ENCODE measurements at places on chromosomes 6 and 20. TPM values are rescaled to one million over a fixed set of nuclear protein-coding genes. Genes with fewer than 3 reads are reported as not detected.

DNA sequence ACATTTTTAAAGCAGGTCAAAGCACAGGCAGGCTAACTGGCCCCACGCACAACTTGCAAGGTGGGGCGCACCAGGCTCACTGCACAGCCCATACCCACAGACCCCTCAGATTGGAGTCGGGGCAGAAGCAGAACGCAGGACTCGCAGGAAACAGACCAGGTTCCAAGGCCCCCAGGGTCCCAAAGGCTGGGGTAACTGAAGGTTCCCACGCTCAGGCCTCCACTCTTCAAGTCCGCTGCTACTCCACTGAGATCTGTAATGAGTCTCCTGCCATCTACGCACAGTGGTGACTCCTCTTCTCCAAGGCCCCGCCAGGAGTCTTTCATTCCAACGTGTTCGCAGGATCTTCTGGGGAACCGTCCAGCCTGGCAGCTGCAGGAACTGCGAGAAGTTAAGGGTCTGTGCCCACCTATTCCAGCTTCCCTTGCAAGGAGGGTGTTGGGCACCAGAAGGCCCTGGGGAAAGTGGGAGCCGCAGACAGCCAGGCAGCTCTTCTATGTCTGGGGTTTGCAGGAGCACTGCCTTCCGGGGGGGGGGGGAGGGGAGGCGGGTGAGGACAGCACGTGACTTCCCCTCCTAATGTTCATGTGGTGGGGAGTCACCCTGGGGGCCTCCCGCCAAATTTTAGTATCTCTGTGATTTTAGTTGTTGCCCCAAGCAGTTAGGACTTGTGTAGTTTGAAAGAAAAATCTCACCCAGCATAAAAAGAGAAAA is 2.0 kb upstream of the TAF4 start:
- DNase-seq: no peak

DNA sequence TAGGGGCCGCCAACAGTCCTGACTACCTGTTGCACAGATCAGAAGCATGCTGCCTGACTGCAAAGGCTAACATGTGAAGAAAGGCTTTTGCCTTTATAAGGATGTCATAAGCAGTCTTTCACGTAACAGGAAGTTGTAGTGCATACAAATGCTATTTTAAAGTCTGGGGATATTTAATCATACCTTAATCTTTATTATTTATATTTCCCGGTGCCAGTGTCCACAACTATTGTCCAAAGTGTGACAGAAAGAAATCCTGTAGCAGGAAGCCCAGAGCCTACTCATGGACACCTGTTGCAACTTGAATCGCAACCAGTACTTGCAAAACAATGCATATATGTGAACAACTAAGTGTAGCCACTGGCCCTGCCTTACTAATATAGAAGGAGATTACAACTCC is 235.8 kb downstream of the ALDH8A1 start:
- no peak for DNase-seq

GRCh38 chr6:136471372-136471771 is 78.8 kb downstream of the MAP7 start:
- no peak for DNase-seq

DNA sequence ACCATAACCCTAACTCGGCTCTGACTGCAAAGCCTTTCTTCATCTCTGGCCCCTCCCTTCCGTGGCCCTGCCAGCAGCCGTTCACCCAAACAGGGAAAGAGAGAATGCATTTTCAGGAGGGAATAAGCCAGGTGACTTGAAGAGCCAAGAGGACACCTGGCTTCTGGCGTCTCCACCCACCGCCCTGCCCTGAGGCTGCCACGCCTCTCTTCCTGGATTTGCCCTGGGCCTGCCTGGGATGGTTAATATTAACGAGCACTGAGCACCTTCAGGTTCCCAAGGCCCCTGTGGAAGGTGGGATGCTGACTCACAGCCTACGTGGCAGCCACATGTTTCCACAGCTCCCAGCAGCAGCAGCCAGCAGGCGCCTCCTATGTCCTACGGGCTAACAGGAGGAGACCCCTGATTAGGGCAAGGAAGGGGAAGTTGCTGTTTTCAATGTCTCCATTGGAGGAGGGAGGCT is 138.0 kb upstream of the RREB1 start:
- no peak for DNase-seq

GRCh38 chr20:36744764-36745191 is 1.1 kb downstream of the NDRG3 start:
- no peak for DNase-seq

- no peak for DNase-seq
Measured at GRCh38 chr20:57231951-57232428, 34.5 kb downstream of the BMP7 start.

- no peak for DNase-seq
Measured at GRCh38 chr20:22795871-22796270, 211.5 kb upstream of the FOXA2 start.

DNA sequence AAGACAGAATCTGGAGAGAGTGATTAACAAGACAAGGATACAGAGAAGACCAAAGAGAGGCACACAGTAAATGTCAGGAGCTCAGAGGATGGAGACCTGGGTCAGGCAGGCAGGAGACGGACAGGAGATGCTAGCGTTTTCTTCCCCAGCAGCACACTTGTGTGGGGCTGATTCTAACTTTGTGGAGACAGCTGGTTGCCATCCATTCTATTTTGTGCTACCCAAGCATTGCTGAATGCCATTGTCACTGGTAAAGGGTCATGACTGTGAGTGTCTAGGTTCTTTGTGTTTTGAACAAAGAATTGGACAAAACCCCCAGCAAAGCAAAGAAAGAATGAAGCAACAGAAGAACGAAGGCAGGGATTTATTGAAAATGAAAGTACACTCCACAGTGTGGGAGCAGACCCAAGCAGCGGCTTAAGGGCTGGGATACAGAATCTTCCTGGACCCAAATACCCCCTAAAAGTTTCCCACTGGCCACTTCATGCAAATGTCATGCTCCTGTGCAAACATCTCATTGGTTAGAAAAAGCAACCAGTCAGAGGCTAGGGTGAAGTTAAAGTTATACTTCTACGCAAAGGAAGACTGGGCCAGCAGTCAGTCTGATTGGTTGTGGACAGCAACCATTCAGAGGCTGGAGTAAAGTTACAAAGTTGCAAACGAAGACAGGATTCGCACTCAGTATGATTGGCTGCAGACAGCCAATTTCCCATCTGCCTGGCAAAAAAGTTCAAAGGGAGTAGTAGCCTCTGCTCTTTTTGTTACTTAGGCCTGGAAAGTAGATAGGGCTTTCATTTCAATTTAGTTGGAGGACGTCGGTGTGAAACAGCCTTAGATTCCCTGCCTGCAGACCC is 17.5 kb downstream of the PTK7 start:
- DNase-seq: no peak

DNA sequence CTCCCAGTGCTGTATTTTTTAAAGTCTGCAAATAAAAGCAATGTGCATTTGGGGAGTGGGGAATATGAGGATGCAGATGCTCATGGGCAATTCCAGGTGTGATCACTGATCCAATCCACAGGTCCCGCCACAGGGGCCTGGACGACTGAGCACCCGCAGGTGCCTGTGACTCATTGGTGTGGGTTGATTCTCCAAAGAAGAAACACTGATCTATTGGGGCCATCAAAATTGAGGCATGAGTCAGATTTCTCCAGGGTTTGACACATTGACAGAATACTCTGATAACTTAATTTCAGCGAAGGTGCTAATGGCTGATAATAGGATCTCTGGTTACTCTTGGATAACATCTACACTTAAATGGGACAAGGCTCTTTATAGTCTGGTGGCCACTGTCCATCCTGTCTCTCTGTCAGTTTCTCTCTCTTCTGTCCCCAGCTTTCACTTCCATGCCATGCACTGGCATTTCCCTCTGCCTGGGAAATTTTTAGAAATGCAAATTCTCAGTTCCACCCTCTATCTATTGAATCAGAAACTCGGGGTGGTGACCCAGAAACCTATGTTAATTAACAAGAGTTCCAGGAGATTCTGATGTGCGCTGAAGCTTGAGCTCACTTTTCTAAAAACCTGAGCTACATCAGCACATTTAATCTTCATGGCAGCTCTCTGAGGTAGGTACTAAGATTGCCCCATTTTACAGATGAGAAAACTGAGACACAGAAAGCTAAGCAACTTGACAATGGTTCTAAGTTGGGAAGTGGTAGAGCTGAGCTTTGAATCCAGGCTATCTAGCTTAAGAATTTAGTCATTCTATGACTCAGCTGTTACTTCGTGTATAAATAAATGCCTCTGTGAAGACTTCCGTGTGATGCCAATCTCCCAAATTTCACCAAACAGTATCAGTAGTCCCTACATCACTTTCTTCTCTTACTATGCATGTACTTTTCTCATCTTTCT is 10.2 kb upstream of the RCAN2 start:
- DNase-seq: no peak

DNA sequence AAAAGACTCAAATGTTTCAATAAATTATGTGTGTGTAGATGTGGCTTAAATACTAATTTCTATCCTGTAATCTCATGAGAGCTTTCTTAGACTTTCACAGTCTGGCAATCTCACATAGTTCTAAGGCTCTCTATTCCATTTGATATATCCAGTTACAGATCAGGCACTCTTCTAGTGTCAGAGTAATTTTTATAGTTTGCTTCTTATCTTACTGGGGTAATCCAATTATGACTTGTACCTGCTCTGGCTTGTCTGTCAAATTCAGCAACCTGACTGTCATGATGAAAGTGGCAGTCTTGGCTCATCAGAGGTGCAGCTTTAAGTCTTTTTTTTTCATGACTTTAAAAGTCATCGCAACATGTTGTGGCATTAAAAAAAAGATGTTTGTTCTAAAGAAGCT is 513.2 kb upstream of the MAN1A1 start:
- no peak for DNase-seq

- no peak for DNase-seq
Measured at GRCh38 chr6:19632230-19632629, 204.9 kb upstream of the ID4 start.

DNA sequence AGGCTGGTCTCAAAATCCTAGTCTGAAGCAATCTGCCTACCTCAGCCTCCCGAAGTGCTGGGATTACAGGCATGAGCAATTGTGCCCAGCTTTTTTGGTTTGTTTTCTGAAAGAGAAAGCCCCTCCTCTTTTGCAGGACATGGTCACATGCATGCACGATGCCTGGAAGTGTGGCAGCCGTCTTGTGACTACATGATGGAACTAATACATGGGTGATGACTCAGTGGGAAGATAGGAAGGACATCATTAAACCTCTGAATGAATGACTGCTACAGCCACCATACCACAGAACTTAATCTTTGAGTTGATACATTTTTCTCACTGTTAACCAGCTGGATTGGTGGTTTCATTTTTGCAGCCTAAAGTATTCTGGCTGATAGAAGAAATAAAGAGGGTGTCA is 13.4 kb upstream of the CTNNBL1 start:
- DNase-seq: no peak

DNA sequence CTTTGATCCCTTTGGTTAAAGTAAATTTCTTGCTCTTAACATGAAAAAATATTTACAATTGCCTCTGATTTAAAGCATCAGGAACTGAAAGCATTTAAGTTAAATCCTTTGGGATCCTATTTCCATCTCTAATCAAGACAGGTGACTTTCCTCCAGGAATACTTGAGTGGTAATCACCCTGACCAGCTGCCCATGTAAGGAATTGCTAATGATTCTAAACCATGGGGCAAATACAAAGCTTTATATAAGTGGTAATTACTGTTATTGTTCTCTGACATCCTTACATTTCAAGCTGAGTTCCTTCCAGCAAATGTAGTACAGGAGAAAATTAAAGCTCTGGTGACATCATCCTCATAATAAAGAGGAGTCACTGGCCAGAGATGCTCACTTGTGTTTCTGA is 100.6 kb downstream of the CRYBG1 start:
- no peak for DNase-seq

The MOG gene
- 82.9 TPM for total RNA-seq

GRCh38 chr6:39330057-39330456 is 7.6 kb upstream of the KCNK16 start:
- no peak for DNase-seq

The SLC24A3 gene
- total RNA-seq: 30.7 TPM

DNA sequence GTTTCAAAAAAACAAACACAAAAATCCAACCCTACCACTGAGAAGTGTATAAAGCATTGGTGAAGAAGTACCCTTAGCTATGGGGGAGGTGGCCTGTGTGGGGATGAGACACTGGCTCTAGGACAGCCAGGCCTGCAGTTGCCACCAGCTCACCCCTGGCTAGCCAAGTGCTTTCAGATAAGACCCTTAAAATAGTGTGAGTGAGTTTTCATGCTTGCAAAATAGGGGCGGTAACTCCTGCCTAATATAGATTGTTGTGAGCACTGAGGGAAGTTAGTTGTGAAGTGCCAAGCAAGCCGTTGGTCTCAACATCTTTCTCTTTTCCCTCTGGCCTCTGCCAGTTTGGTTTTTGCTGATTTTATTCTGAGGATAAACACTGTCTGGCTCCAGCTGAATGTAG is 11.3 kb downstream of the PPP1R3G start:
- no peak for DNase-seq

GRCh38 chr6:22239261-22239921 is 57.4 kb downstream of the PRL start:
- DNase-seq: no peak

The HEY2 gene
- 16.0 TPM for total RNA-seq

GRCh38 chr6:138258991-138259390 is 40.7 kb upstream of the PBOV1 start:
- no peak for DNase-seq

The OOEP gene
- total RNA-seq: not detected

The KHDC1L gene
- total RNA-seq: not detected

The EDN1 gene
- total RNA-seq: 10.9 TPM

- DNase-seq: no peak
Measured at GRCh38 chr20:21361266-21361665, 36.1 kb downstream of the NKX2-4 start.
